ENCODE measurements at places on chromosomes 2 and 18.

DNA sequence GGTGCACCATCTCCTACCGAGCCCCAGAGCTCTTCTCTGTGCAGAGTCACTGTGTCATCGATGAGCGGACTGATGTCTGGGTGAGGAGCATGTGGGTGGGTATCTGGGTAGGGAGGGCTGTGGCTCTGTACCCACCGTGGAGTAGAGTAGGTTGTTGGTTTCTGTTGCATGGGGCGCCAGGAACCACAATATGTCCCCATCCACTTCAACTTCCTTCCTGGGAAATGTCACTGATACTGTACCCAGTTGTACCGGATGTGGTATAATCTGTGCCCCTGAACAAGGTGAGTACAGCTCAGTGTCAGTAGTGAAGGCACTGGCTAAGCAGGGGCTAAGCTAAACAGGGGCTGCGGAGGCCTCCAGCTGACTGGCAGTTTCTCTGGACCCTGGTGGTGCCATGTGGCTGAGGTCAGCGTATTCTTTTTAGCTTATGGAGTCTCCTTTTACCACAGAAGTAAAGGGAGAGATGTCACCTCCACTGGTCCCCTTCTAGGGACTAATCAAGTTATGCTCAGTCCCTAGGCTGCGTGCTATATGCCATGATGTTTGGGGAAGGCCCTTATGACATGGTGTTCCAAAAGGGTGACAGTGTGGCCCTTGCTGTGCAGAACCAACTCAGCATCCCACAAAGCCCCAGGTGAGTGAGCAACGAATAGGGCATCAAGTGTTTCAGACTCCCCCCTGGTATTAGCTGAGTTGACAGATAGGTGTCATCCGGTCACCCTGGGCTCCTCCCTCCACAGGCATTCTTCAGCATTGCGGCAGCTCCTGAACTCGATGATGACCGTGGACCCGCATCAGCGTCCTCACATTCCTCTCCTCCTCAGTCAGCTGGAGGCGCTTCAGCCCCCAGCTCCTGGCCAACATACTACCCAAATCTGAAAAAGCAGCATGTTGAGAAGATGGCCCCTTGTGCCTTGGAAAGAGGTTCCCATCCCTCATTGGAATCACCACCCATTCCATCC lies 2.7 kb downstream of the STK16 start:
- DNase-seq, result no peak

DNA sequence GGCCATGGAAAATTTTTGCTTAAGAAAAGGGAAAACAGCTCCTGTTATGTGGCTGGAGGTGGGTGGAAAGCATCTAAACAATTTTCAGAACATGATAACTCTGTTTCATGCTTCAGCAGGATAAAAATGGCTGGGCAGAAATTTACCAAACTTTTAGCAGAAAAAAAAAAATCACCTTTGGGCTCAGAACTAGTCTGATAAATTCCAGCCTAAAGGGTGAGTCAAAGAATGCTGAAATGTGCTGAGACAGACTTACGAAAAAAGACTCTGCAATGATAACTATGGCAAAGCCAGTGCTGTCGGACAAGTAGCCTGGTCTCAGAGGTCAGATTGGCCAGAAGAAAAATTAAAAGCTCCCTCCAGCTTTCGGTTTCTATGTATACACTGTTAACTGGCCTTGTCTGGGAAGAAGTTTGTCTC lies 123.6 kb downstream of the LRATD1 start:
- no peak for DNase-seq

DNA sequence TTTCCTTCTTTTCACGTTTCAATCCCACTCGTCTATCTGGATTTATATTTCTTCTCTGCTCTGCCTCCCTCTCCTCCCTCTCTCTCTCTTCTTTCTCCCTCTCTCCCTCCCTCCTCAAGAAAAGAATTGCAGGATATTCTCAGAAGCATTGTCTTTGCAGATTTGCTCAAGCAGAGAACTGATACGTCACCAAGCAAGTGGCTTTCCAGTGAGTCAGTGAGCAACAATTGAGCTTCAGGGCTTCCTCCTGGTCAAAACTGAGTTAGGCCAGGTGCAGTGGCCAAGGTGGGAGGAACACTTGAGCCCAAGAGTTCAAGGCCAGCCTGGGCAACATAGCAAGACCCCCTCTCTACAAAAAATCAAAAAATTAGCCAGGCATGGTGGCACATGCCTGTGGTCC lies 151.1 kb downstream of the SMAD2 start:
- DNase-seq, result no peak

GRCh38 chr2:8549273-8549922 lies 132.5 kb upstream of the ID2 start:
- DNase-seq, result no peak

DNA sequence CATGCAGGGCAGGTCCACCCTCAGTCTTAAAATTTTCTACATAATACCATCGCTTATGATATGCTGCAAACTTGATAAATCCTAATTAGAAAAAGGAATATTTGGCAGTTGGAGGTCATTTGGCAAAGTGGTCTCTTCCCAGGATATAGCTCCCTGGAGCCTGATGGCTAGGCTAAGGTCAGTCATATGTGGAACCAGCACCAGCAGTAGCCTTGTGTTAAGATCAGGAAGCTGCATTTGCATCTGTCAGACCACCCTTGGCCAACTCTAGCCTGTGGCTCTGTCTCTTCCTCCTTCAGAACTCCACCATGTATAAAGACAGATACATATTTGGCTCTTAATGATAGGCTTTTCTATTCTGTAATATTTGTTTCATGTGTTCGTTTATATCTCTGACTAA lies 5.4 kb upstream of the HK2 start:
- no peak for DNase-seq

DNA sequence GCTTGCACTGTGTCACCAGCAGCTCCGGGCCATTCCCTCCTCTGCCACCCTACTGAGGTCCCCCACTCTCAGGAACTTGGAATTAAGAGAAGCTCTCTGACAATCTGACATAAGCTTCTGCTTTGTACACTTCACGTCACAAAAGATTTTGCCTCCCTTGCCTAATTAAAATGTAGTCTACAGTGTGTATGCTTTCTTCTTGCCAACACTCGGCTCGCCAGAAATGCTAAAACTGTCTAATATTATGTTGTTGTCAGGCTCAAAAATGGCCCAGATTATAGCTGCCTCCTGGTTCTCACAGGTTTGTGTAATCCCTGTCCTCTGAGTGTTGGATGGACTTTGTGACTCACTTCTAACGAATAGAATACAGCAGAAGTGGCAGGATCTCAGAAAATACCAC lies 474.7 kb downstream of the MBD2 start:
- no peak for DNase-seq

DNA sequence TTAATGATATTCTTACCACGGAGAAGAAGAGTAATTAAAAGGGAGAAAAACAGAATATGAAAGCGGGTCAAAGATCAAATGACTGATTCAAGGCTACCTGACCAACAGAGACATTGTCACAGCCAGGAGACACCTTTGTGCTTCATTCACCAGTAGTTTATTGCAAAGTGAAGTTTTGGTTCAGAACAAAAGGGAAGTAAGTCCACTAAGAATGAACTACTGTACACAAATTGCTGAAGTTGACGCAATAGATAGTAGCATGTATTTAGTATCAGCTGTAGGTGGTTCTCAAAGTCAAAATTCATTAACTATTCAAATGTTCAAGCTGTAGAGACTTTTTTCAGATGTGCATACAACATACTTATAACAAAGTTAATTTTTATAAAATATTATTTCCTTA lies 64.7 kb upstream of the COX7A2L start:
- no peak for DNase-seq

DNA sequence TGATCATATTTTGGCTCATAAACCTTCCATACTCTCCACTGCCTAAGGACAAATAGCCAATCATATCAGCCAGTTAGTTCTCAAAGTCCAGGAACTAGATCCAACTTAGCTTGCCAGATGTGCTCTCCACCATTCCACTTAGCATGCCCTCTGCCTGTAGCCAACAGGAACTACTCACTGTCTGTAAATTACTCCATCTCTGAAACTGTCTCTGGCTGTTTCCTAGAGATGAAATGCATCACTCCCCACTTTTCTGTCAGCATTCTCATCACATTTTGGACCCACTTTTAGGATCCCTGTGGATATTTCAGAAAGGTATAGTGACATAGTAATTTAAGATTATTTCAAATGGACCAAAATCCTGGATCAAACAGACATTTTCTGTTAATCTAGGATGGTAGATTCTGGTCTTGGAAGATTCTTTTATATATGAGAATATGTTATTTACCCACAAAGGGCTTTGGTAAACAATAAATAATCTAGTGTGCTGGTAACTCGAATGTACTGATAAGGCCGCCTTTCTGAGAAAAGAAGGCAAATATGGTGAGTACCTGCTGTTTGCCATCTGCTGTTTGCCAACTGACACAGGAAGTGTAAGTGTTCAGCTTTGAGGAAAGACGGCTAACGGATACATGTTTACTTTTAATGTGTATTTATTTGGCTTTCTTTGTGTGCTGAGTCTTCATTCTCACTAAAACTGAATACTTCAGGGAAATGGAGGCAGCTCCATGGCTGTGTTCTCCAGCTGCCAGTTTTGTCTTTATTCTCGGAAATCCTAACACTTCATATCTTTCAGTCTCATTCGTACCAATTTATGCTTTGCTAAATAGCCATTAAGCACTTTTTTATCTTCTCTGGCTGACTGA lies 79.5 kb downstream of the EVA1A start:
- no peak for DNase-seq

GRCh38 chr2:230758566-230759480 lies 46.2 kb downstream of the CAB39 start:
- no peak for DNase-seq

GRCh38 chr2:161556440-161556839 lies 67.8 kb upstream of the SLC4A10 start:
- no peak for DNase-seq

DNA sequence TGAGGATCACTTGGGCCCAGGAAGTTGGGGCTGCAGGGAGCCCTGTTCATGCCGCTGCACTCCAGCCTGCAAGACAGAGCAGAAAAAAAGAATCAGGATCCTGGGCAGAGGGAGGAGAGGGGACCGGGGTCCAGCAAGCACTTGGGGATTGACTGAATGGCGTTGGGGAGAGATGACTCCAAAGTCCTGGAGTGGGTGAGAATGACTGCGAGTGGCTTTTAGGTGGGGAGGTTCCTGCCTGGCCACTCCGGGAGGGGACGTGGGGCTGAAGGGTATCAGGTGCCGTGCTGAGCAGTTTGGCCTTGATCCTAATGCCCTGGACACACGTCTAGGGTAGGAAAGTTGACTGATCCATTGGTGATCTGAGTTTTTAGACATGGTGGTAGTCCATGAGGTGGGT lies 3.5 kb upstream of the NFATC1 start:
- no peak for DNase-seq

DNA sequence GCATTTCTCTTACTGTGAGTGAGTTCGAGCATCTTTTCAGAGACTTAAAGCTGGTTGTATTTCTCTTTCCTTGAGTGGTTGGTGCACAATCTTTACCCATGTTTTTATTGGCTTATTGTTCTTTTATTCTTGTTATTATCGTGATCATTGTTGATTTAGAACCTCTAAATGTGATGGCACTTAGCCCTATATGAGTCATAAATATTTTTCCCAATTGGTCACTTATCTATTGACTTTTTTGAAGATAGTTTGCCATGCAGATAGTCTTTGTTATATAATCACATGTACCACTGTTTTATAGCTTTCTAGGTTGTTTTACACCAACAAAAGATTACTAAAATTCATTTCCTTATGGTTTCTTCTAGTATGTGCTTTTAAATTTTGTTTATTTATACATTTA lies 141.6 kb upstream of the MSH6 start:
- no peak for DNase-seq

- DNase-seq, result no peak
These were observed 297.8 kb upstream of the SESTD1 start for GRCh38 chr2:179562330-179562885.
